Right hindlimb (tissue), 1 donor: ENCODE measurements at places on chromosomes 2 and 18.

GRCh38 chr2:60992985-60993392, 24.5 kb upstream of the PEX13 start:
- no peak for DNase-seq

GRCh38 chr2:213980883-213981282, 430.0 kb upstream of the VWC2L start:
- no peak for DNase-seq

DNA sequence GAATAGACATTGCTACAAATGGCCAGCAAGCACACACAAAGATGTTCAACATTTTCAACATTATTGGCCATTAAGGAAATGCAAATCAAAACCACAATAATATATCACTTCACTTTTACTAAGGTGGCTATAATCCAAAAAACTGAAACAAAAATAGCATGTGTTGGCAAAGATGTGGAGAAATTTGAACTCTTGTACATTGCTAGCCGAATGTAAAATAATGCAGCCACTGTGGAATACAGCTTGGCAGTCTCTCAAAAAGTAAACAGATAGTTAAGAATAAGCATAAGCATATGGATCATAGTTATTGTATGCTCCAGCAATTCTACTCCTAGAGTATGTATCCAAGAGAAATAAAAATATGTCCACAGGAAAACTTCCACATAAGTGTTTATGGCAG, 192.5 kb downstream of the EN1 start:
- no peak for DNase-seq

GRCh38 chr2:121471532-121472469, 58.9 kb upstream of the RNU4ATAC start:
- no peak for DNase-seq

GRCh38 chr2:144307711-144308110, 212.2 kb downstream of the ZEB2 start:
- DNase-seq: no peak

- no peak for DNase-seq
Measured at GRCh38 chr18:42941860-42942259, 173.6 kb downstream of the RIT2 start.

- no peak for DNase-seq
Measured at GRCh38 chr2:206635015-206635414, 7.3 kb upstream of the FAM237A start.

DNA sequence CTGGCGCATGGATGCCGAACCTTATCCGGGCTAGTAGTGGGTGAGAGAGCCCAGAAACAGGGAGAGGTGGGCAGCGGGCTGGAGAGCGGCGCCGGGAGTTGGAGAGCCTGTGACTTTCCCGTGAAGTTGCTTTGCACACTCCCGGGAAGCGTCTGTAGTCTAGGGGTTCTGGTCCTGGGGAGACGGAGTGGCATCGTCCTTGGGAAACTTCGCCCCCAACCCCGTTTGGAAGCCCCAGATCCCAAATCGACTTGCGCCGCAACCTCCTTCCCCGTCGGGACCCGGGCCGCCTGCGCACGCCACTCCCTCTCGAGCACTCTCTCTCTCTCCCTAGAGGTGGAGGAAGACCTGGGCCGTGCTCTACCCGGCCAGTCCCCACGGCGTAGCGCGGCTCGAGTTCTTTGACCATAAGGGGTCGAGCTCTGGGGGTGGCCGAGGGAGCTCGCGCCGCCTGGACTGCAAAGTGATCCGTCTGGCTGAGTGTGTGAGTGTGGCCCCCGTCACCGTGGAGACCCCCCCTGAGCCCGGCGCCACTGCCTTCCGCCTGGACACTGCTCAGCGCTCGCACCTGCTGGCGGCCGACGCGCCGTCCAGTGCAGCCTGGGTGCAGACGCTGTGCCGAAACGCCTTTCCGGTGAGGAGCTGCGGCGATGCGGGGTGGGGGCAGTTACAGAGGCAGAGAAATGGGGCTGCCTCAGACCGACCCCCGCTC, 456 bp downstream of the DOK1 start:
- DNase-seq: no peak

- DNase-seq: no peak
Measured at GRCh38 chr2:178927173-178927572, 120.0 kb upstream of the TTN start.
